ENCODE measurements at places on chromosomes 5 and 9. TPM values are rescaled to one million over a fixed set of nuclear protein-coding genes. Genes with fewer than 3 reads are reported as not detected.

ADAM19 gene
- 60.1 TPM for total RNA-seq

PLAC8L1 gene
- total RNA-seq, result 0.29 TPM

KCNV2 gene
- total RNA-seq, result not detected

PCDHA1 gene
- total RNA-seq, result not detected

CTXN3 gene
- not detected for total RNA-seq

SPATA31A3 gene
- total RNA-seq, result not detected

GPR150 gene
- 0.33 TPM for total RNA-seq

EIF4EBP3 gene
- total RNA-seq, result 0.38 TPM

PRUNE2 gene
- total RNA-seq, result 6.5 TPM

SLC36A2 gene
- total RNA-seq, result not detected

LCP2 gene
- total RNA-seq, result not detected

NNT gene
- 67.9 TPM for total RNA-seq

DIRAS2 gene
- total RNA-seq, result not detected

HARS1 gene
- total RNA-seq, result 60.9 TPM

TNFAIP8 gene
- 10.4 TPM for total RNA-seq

SPINK4 gene
- total RNA-seq, result not detected

ANKRD34B gene
- not detected for total RNA-seq

FBP2 gene
- total RNA-seq, result not detected

TYRP1 gene
- 1.1 TPM for total RNA-seq

PCDHGC5 gene
- 1.4 TPM for total RNA-seq

PPP1R2B gene
- total RNA-seq, result not detected

DBH gene
- total RNA-seq, result not detected

ARHGEF37 gene
- total RNA-seq, result 16.7 TPM

AHRR gene
- total RNA-seq, result 6.2 TPM

PCDHB3 gene
- 0.57 TPM for total RNA-seq

IQGAP2 gene
- total RNA-seq, result 2.3 TPM

DCTN4 gene
- 43.1 TPM for total RNA-seq

CDX1 gene
- total RNA-seq, result not detected

PANK3 gene
- total RNA-seq, result 63.5 TPM

ANKRD18A gene
- under 0.01 TPM for total RNA-seq

STXBP1 gene
- total RNA-seq, result 35.3 TPM

NOXA1 gene
- total RNA-seq, result 2.0 TPM

TNFSF15 gene
- total RNA-seq, result 19.3 TPM

FOXD4L5 gene
- not detected for total RNA-seq

ADCY2 gene
- not detected for total RNA-seq

MPDZ gene
- 58.5 TPM for total RNA-seq

COL15A1 gene
- total RNA-seq, result 1.6 TPM

QSOX2 gene
- 15.1 TPM for total RNA-seq

PCDHB5 gene
- total RNA-seq, result 0.98 TPM

SLC22A4 gene
- 4.9 TPM for total RNA-seq

FOXD4L6 gene
- 0.33 TPM for total RNA-seq

PCDHGB1 gene
- total RNA-seq, result 0.96 TPM

CCNI2 gene
- total RNA-seq, result under 0.01 TPM

S100Z gene
- not detected for total RNA-seq

CCDC187 gene
- not detected for total RNA-seq

FIBCD1 gene
- 0.29 TPM for total RNA-seq
